ENCODE measurements at places on chromosomes 3 and 15.

GRCh38 chr3:96833301-96833700 is 18.9 kb downstream of the EPHA6 start:
- DNase-seq, result no peak

DNA sequence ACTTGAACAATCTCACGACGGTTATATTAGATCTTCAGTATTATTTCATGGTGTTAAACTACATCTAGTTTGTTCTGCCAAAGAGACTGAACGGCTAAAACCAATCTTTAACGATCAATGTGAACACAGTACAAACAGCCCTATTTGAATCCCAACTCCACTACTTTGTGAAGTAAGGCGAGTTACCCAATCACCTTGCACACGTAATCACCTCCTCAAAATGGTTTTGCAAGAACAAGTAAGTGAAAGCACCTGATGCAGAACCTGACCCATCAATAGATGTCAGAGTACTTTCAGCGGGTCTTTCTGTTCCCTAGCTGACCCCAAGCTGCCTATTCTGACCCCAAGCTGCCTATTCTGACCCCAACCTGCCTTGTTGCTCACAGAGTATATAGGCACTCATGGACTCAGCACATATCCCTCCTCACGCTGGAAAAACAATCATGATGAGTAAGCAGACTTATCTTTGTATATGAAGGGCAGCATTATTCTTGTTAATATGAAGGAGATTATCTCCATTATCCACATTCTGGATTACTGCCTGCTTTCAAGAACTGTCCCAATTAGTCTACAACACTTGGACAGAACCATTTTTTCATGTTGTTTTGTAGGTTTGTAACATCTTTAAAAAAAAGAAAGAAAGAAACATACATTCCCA is 3.7 kb downstream of the KPNA1 start:
- no peak for DNase-seq

DNA sequence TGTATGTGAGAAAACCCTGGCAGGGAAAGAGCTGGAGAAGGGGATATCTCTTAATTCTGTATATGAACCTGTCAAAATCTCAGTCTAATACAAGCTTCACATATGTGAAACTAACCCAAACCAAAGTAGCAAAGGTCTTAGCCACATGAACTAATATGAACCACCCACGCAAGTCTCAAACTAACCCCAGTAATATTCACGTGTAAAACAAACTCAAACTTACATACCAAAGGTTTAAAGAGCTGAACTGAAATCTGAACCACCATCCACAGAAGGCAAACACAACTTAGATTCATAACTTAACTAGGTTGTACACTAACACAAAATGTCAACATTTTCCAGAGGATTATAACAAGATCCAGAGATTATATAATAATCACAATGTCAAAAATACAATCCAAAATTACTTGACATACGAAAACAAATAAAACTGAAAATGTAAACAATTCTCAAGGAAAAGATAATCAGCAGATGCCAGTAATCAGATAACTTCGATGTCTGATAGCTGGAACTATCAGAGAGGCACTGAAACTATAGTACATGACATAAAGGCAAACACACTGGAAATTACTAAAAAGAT is 64.1 kb downstream of the VPS13C start:
- DNase-seq, result no peak

DNA sequence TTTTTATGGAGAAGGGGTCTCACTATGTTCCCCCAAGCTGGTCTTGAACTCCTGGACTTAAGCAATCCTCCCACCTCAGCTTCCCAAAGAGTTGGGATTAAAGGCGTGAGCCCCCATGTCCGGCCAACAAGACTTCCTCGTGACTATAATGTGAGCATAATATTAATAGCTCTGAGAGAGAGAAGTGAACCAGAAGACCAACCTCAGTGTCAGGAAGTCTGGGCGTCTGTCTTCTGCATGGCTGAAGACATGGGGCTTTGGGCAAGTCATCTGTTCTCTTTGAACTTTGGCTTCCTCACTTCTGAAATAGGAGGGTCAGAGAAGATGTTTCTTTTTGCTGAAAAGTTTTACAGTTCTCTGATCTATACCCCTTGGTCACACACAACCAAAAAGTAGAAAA is 92.1 kb downstream of the SLC49A4 start:
- no peak for DNase-seq

DNA sequence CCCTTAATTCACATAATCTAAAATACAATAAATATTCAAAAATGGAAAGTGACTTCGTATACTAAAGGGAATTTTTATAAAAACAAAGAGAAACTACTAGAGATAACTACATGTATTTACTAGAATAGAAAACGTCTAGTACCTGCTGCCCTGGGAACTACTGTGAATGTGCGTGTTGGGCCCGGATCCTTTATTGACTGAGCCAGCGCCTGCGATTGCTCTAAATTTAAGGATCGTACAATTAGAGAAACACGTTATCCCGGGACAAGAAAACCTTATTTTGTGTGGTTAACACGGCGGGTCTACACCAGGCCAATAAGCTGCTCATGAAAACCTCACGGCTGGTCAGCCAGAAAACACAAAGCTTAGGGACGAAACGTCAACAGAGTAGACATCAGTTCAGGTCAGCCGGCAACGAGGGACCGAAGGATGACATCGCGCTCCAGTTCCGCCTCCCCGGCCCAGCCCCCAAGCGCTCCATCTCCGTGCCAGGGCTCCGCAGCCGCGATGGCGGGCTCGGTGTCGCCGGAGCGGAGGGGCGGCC is 555 bp downstream of the TM2D3 start:
- DNase-seq, result no peak

DNA sequence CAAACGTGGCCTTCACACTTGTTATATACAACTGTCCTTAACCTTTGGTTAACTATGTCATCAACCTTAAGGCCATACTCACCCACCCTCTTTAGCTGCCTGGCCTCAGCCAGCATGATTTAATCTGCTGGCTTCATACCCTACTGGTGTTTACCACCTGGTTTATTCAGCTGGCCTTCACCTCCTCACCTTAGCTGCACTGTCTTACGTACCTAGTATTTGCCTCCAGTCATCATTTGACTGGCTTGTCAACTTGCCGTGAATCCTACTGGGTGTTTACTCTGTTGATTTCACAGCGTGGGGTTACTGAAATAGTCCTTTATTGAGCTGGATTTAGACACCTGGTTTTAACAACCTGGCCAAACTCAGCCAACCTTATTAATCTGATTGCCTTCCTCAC is 102.8 kb downstream of the IL12A start:
- no peak for DNase-seq
